ENCODE measurements at places on chromosomes 5 and 9.

- no peak for DNase-seq
These were observed 34.1 kb downstream of the STARD4 start for GRCh38 chr5:111478266-111478665.

- no peak for DNase-seq
These were observed 7.2 kb downstream of the FAM219A start for GRCh38 chr9:34451135-34451534.

DNA sequence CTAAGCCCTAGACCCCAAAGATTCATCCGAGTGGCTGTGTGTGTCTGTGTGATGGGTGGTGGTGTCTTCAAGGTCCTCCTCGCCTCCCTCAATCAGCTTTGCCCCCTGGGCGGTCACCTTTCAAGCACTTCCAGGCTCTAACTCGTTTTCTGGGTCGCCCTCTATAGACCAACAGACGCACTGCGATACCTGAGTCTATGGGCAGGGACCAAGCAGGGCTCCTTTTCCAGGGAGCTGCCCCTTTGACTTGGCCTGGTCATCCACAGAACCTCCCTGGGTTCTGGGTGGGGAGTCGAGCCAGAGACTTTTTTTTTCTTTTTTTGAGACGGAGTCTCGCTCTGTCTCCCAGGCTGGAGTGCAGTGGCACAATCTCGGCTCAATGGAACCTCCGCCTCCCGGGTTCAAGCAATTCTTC lies 1.1 kb downstream of the SLC27A4 start:
- DNase-seq = peak; percentile 42

GRCh38 chr5:24823625-24824024 lies 178.8 kb upstream of the CDH10 start:
- DNase-seq = no peak

DNA sequence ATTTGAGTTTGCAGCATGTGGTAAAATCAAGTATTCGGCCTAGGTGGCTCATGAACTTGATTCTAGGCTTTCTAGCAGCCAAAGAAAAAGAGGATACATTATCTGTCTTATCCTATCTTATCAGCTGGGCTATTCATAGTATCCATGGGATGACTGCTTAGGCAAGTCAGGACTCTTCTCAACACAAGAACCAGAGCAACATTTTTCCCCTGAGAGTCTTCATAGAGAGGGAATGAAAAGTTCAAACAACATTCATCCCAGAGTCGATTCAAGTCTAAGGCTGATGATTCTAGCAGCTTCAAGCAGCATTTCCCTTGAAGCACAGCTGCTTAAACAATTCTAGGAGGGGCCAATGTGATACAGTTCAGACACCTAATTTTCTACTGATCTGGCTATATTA lies 3.0 kb downstream of the S100Z start:
- no peak for DNase-seq

DNA sequence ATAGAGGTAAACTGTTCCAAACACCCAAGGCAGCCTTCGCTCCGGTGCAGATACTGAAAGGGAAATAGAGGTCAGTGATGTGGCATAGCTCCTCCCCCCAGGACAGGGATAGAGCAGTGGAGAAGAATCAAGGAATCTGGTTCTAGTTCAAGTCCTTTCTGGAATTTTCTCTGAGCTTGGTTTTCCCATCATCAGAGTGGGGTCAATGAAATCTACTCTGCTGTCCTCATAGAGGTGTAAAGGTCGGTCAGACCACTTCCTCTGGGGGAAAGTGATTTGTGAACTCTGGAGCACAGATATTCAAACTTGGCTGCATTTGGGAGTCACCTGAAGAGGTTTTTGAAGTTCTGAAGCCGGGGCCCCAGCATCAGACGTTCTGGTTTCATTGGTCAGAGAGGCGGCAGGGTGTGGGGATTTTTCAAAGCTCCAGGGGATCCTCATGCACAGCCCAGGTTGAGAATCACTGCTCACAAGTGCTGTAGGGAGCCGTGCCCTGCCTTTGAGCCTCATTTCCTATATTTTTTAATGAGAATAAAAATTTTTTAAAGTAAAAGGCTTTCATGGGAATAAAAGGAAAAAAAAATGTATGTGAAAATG lies 105.7 kb upstream of the RAD23B start:
- DNase-seq = no peak

- DNase-seq = no peak
These were observed 18.4 kb downstream of the ZNF346 start for GRCh38 chr5:177040814-177041420.

DNA sequence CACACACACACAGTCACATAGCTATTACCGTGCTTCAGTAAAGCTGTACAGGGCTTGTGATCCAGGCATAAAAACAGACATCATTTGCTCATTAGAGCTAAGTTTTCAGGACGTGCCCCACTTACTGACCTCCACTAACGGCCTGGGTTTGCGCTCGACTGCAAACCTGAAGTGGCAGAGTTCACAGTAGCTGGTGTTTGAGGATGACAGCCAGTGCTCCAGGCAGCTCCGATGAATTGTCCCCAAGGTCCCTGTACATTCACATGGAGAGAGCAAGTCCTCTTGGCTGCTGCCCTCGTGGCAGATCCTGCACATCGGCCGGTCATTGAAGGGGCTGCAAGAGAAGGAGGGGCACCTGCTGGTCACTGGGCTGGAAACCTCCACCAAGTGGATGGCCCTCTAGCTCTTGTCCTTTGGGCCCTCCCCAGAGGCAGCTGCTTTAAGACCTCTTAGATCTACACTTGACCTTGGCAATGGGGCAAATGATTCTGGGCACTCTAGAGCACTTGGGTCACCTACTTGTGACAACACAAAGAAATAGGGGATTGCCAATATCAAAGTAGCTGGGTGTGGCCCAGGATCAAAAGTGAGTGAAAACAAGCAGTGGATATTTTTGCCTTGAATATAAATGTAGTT lies 115.4 kb downstream of the MARCHF3 start:
- no peak for DNase-seq

DNA sequence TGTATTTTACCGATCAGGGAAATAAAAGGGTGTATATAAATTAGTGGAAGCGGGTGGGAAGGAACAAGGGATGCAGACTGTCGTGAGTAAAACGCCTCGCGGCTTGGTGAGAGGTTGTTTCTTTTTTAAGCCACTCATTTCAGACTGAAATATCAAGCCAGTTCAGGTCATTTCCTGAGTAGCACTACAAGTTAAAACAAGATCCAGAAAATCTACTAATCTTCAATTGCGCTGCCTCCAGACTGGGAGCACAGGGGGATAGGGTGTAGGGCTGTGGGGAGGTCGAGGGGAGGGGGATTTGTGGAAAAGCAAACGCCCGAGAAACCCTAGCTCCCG lies 140.8 kb downstream of the TSSK1B start:
- DNase-seq = no peak

DNA sequence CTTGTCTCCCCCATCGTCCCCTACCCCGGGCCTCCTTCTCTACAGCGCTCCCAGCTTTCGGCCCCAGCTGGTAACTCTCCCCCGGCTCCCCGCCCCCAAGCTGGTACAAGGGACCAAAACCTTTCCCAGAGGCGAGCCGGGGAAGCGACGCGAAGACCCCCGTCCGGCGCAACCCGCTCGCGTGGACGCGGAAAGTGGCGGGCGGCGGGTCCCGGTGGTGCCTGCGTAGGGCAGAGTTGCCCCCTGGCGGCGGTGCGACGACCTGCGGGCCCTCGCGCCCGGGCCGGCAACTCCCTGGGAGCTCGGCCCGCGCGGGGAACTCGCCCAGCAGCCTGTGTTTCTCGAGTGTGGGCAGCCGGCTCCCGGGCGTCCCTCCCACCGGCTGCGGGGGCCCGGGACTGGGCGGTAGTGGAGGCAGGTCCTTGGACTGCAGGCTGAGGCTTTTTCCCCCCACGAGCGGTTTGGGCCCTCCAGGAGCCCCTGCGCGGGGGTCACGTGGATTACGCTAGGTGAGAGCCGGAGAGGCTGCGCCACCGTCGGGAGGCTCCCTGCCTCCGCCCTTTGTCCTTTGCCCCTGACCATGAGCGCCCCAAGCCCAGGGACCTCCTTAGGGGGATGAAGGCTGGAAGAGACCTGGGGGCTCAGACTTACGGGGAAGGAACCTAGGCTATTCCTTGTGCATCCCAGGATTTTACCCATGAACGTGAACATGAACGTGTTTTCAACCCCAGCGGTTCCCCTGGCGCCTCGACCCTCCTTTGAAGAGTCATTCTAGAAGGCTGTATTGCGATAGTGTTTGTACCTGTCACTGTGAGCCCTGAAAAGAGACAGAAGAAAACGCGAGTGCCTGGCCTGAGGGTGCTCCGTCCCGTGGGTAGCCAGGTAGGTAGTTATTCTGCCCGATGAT lies 2.9 kb upstream of the FOXD1 start:
- DNase-seq = peak; percentile 42

GRCh38 chr5:1883925-1884677 lies 1.4 kb upstream of the IRX4 start:
- DNase-seq = no peak

DNA sequence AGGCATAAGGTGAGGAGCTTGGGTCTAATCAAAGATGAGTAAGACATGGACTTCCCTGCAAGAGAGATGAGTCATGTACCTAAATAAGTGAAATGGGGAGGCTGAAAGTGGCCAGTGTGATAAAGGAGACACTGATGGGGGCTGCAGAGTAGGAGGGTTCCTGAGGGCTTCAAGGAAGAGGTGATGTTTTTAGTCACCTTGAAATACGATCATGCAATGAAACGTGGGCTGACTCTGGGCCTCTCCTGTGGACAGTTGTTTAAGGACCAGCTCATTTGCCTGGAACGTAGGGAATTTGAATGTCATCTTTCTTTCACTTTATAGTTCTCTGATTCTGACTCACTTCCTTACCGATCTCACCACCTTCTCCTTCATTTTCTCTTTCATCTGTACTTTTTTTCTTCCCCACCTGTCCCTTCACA lies 49.6 kb upstream of the CPLX2 start:
- DNase-seq = no peak

- DNase-seq = no peak
These were observed 46.9 kb downstream of the THOC3 start for GRCh38 chr5:175921061-175921730.

DNA sequence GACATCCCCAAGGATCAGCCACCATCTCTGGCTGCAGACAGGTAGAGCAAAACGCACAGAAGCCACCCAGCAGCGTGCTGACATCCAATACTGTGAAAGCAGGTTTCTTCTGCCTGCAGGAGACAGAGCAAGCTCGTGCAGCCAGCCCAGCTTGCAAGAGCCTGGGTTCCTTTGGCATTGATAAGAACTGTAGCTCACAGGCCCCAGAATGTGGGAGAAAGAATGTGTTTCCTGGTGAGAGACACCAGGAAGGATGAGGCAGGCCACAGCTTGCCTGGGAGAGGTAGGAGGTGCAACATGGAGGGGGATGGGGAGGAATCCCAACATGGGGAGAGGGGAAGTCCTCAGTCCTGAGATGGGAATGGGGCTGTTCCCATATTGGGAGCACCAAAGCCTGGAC lies 34.0 kb upstream of the ARAP3 start:
- DNase-seq = no peak

GRCh38 chr9:131411719-131412681 lies 18.1 kb downstream of the PRRC2B start:
- DNase-seq = no peak

GRCh38 chr5:65199993-65200675 lies 281.6 kb downstream of the ADAMTS6 start:
- no peak for DNase-seq

GRCh38 chr5:176361437-176362232 lies at the start of gene KIAA1191:
TSS of gene KIAA1191 (minus strand) at chr5:176361764. CDS start at chr5:176359508, 2,256 bp downstream.
- DNase-seq = peak; percentile 94

- no peak for DNase-seq
These were observed 54.1 kb downstream of the USP20 start for GRCh38 chr9:129889122-129889940.

GRCh38 chr9:130543368-130543767 lies 36.0 kb upstream of the FUBP3 start:
- DNase-seq = no peak

GRCh38 chr5:22779499-22779898 lies 73.6 kb downstream of the CDH12 start:
- no peak for DNase-seq

DNA sequence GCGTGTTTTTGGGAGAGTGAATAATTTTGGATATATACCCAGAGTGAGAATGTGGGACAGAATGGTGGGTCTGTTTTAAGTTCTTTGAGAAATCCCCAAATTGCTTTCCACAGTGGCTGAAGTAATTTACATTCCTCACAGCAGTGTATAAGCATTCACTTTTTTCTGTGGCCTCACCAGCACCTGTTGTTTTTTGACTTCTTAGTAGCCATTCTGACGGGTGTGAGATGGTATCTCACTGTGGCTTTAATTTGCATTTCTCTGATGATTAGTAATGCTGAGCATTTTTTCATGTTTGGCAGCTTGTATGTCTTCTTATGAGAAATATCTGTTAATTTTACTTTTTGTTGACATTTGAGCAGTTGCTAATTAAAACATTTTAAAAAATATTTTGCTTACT lies 9.4 kb upstream of the SPATA31D1 start:
- DNase-seq = no peak

DNA sequence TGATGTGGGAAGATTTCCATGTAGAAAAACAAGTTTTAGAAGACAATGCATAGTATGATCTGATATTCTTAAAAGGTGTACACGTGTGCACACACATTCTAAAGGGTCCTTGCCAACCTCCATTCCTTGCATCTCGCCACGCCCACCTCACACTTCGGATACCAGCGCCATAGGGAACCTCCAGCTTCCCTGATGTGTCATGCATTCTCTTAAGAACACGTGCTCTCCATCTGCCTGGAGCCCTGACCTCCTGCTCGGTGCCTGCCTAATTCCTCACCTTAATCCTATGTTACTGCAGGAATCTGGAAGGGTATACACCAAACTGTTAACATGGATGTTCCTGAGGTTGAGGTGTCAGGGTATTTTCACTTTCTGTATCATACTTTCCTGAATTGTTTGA lies 63.1 kb downstream of the PTCD2 start:
- no peak for DNase-seq

- DNase-seq = no peak
These were observed 17.1 kb downstream of the RFX3 start for GRCh38 chr9:3508521-3509291.

GRCh38 chr9:135277219-135278201 lies 190.0 kb downstream of the OLFM1 start:
- no peak for DNase-seq

GRCh38 chr5:22596404-22596970 lies 256.7 kb downstream of the CDH12 start:
- DNase-seq = no peak

DNA sequence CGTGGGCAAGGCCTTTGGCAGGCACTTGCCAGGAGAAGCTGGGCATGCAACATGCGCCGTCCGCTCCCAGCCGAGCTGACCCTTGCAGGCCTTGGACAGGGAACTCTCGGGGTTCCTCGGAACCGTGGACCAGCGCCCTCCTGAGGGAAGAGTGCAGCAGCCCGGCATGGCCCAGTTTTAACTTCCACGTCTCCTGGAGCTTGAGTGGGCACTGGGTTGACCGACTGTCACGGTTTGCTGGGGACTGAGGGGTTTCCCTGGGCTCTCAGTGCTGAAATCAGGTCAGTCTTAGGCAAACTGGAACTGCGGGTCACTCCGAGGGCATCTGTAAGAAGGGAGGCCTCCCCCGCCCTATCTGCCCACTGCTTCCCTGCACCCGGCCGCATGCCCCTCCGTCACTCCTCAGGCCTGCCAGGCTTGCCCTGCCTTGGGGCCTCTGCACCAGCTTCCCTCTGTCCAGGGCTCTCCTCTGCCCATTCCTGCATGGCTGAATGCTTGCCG lies 87.0 kb upstream of the PHYKPL start:
- no peak for DNase-seq

- DNase-seq = no peak
These were observed 74.3 kb downstream of the MUSK start for GRCh38 chr9:110742741-110743371.

GRCh38 chr5:133508845-133509741 lies 103.2 kb downstream of the FSTL4 start:
- no peak for DNase-seq

All from T-helper 22 cell (primary cell).